ENCODE measurements at places on chromosomes 16 and 17.

- DNase-seq: peak; percentile 92
Observed at GRCh38 chr16:89922477-89922883, 662 bp upstream of the TUBB3 start.

- DNase-seq: no peak
Observed at GRCh38 chr17:68522266-68522665, 10.0 kb downstream of the PRKAR1A start.

GRCh38 chr17:49337884-49338283 lies 24.2 kb downstream of the ZNF652 start:
- DNase-seq: no peak

- DNase-seq: peak; percentile 64
Observed at GRCh38 chr16:85554889-85555718, 58.0 kb upstream of the GSE1 start.
